ENCODE measurements at places on chromosomes 7 and 10.

- no peak for DNase-seq
Measured at GRCh38 chr7:137880432-137880831, 33.7 kb upstream of the DGKI start.

GRCh38 chr10:3135006-3135405, 37.6 kb downstream of the PITRM1 start:
- DNase-seq: no peak

- DNase-seq: no peak
Measured at GRCh38 chr10:111934931-111935330, 248.6 kb downstream of the GPAM start.

GRCh38 chr10:125152450-125153368, 7.7 kb downstream of the CTBP2 start:
- no peak for DNase-seq

DNA sequence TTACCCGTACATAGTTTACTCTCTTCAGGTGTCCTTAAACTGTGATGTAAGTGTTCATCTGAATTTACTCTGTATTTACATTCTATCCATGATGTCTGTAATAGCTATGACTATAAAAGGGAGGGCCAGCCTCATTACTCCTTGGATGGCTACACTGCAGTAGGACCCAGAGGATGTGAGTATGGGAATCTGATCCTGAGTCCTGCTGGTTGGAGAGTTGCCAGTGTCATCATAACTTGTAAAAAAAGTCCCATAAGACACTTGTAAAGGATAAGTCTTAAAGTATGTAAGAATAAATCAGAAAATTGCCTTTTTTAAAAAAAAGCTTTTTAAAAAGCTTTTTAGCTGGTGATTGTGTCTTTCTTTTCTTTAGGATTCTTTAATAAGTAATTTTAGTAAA, 95.4 kb downstream of the PPP1R9A start:
- DNase-seq: no peak

DNA sequence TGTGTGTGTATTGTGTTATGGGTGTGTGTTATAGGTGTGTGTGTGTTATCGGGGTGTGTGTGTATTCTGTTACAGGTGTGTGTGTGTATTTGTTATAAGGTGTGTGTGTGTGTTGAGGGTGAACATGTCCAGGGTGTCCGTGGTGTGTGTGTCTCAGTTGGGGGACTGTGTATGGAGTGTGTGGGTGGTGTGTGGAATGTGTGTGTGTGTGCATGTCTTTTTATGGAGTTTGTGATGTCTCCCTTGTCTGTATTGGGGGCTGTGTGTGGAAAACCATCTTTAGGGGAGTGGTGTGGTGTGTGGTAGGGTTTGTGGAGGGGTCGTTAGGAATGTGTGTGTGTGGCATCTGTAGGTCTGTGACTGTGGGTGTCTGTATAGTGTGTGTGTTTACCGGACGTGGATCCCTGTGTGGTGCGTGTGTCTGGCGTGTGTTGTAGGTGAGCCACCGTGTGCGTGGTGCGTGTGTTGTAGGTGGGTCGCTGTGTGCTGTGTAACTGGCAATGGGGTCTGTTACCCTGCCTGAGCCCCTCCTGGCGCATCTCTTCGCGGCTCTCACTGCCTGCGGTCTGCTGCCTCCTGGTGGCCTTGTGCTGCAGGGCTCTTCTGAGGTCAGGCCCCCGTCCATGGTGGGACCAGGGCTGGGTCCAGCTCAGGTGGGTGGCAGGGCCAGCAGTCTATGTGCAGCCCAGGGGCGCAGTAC, 61.7 kb downstream of the PALD1 start:
- DNase-seq: no peak

DNA sequence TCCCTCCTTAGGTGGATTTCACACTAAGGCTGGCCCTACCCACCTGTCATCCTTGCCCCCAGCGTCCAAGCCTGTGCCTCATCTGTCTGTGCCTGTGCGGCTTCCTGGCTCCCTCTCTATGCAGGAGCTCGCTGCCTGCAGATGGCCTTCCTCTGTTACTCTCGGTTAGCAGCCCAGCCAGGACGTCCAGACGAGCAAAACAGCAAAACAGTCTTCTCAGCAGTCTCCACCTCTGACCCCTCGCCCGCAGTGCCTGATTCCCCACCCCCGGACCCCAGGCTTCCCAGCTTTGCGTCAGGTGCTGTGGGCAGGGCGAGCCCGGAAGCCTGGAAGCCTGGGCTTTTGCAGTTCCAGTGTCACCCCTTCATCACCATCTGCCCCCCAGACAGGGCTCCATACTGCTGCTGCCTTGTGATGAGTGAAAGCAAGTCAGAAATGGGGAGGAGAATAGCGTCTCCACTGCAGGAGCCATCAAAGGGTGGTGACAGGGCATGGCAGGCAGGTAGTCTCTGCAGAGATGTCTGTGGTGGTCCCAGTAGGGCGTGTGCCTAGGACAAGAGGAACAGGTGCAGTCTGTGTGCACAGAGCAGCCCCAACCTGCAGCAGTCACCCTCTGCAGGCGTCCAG, 88.5 kb downstream of the ADCY1 start:
- no peak for DNase-seq

GRCh38 chr7:147089051-147089461, 972.5 kb downstream of the CNTNAP2 start:
- DNase-seq: no peak

DNA sequence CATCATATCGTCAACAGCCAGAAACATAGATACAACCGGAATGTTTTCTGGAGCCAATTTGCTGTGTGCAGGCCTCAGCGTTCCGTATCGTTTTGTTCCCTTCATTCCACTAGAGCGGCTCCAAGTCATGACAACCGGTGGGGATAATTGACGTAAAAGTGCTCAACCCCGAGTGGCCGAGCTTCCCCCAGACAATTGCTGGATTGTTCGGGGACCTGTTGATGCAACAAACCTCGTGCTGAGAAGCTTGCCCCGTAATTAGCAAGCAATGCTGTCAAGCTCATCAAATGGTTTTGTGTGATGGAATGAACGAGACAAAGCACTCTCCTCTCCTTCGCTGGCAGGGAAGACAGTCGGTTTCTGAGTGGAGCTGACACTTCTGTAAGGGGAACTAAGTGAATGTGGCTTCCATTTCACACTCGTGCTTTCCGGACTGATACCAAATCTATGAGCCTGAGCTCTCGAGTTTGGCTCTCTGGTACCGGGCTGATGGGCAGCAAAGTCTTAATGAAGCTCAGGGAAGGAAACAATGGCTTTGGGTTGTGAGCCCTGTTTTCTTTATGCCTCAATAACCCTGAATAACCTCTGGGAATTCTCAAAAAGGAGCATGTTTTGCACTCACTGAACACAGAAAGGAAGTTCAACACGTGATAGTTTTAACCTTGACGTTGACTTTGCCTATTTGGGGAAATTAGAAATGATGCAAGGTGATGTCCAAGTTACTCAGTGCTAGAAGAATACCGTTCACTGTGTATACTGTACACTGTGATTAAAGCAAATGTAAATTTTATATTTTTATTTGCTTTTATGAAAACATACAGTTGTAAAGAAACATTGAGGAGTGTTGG, 220.5 kb downstream of the BAMBI start:
- DNase-seq: no peak

- no peak for DNase-seq
Measured at GRCh38 chr7:137755846-137756651, 90.7 kb downstream of the DGKI start.

- DNase-seq: no peak
Measured at GRCh38 chr10:30386801-30387588, 37.9 kb upstream of the MTPAP start.

DNA sequence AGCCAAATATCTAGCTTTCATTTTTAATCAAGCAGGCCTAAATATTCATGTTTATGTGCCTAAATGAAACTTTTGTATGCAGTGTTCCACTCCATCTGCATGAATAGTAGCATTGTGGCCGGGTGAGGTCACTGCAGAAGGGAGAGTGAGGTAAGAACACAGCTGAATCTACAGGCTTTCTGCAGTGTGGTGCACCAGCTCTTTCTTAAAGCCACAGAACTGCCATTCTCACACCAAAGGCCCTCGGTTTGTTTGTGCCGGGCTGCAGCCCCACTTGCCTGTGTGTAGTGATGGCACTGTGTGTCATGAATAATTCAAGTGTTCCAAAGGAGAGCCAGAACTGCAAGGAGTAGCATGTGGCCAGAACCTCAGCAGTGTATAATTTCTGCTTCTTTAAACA, 204.1 kb downstream of the TRIL start:
- no peak for DNase-seq

- DNase-seq: no peak
Measured at GRCh38 chr7:41466760-41467384, 236.0 kb downstream of the INHBA start.

DNA sequence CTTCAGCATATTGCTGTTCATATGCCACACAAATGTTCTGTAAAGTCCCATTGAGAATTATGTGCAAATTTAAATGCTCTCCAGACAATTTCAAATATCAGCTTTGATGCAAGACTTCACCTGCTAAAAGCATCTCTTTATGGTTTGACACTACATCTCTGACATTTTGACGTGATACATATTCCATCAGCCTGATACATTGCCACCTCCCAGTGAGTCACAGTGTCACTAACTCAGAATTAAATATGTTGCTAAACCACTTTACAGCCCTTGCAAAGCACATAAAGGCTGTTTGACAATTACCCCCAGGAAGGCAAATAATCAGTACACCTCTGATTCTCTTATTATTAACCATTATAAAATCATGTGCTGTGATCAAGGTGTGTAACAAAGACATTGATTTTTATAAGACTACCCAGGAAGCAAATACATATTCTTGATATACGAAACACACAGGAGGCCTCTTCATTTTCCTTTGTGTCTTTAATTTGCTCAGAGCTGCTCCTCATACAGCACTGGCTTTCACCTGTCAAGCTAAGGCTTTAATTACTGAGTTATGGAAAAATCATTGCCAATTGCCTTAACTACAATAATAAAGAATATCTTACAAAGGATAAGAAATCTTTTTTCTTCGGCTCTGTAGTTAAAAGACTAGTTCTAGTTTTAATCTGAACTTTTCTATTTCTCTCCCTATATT, 547.5 kb upstream of the C7orf33 start:
- peak; percentile 92 for DNase-seq

GRCh38 chr10:60303778-60304177, 85.9 kb downstream of the ANK3 start:
- no peak for DNase-seq

GRCh38 chr10:69629897-69630650, at the start of gene FAM241B:
Gene FAM241B (plus strand): TSS chr10:69630247. CDS start chr10:69631744, 1,497 bp downstream.
- DNase-seq: no peak

DNA sequence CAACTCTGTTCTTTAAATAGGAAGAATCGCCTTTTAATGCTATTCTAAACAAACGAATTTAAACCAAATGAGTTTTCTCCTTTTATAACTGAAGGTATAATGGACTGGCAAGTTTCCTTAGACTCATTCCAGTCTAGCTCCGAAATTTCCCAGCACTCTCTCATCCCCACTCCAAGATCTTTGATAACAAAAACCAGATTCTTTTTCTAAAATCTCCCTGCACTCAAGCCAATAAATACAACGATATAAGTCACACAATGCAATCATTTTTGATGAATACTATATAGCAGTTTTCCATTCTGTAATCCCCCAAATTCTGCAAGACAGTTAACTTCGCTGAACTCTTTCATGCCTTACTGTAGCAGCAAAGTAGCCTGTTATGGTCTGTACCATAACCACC, 1.9 kb downstream of the OGA start:
- DNase-seq: no peak

DNA sequence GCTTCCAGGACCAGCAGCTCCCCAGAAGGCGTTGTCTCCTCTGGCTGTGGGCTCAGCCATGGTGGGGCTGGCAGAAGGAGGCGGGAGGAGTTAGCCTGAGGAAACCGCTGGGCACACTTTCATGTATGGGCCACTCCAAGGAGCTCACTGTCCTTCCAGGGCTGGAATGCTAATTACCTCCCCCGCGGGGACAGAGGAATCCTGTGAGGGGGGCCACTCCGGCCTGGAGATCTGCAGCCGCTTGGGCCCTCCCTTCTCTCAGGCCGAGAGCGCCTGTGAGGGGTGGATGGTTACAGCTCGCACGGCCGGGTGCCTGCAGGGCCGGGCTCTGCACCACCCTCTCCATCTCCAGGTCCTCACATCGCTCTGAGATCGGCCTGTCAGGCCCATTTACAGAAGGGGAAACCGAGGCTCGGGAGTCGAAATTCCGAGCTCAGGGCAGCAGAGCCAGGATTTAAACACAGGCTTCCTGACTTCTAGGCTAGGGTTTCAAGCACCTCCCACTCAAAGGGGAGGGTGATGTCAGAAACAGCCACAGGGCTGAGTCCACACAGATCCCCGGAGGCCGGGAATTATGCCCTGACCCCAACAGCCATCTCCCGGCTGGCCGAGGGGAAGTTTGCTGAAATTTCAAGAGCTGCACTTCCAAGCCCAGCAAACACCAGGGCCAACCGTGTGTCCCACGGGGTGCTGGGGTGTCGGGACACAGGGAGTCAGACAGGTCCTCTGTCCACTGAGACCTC, 59.1 kb downstream of the PDGFA start:
- no peak for DNase-seq

GRCh38 chr7:21624320-21624719, 81.5 kb downstream of the DNAH11 start:
- no peak for DNase-seq

DNA sequence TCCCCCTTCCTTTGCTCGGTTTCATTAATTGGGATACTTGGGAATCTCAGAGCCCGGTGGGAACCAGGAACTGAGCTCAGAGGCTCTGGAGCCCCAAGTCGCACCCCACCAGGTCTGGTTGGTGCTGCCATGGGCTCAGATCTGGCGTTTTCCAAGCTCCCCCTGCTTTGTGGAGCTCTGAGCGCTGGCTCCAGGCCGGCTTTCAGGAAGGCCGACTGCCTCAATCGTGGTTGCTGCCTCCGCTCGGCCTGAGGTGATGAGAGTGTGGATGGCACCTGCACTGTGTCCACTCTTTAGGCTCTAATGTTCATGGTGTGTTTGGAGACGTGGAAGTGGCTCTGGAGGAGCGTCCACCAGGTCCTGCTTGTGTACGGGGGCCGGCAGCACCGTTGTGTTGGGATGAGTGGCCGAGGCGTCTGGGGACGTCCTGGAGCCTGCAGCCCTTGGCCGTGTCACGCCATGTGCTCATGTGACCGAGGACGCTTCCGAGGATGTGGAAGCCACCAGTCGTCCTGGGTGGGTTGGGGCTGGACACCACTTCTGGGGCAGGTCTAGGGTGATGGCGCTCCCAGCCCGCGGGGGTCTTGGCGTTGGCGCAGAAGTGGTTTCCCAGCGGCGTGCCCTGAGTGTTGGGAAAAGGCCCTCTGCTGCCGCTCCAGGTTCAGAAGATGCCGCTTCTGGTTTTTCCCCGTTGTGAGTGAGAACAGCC, 8.2 kb downstream of the INPP5A start:
- no peak for DNase-seq

DNA sequence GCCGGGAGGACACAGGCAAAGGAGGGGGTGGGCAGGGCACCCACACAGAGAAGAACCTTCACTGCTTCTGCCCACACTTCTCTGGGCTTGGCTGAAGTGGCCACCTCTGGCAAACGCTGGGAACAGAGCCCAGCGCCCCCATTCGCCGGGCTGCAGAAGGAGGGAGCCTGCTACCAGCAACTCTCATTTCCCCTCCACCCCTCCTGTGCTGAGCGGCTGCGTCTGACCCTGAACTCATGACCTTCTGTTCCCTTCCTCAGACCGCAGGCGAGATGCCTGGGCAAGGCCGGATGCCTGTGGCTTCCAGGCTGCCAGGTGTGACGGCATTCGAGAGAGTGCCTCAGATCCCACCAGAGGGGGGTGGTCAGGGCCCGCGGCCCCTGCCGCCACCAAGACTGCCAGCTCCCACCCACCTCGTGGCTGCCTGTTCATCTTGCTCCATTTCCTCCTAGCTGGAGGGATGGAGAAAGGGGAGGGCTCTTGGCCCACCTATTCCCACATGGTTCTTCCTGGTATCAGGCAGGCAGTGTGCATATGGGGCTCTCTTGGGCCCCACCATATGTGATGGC, 19.8 kb downstream of the DNAJB12 start:
- no peak for DNase-seq

Data from NCI-H1417 treated with DMSO at 0.1 percent for 48 hours (cell line).